ENCODE measurements at places on chromosomes 16 and 17. TPM values are rescaled to one million over a fixed set of nuclear protein-coding genes. Genes with fewer than 3 reads are reported as not detected.

Gene NPIPB2
- total RNA-seq, result 6.6 TPM

Gene DNAH9
- 6.0 TPM for total RNA-seq

Gene SLC6A2
- total RNA-seq, result not detected

DNA sequence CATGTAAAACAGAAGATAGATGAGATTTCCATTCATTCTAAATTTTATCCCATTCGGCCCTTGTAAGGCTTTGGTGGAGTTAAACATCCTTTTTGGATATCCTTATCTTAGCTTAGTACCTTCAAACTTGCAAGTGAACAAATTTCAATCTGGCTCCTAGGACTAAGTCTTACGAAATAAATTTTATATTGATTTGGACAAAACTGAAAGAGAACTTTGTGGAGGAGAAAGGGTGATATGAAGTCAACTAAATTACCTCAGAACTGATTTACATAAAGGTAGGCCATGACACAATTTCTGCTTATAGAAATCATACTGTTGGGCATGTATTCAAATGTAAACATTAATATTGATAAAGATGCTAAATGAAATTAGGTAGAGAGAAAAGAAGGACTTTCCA lies 175.3 kb upstream of the C17orf78 start:
- no peak for DNase-seq

DNA sequence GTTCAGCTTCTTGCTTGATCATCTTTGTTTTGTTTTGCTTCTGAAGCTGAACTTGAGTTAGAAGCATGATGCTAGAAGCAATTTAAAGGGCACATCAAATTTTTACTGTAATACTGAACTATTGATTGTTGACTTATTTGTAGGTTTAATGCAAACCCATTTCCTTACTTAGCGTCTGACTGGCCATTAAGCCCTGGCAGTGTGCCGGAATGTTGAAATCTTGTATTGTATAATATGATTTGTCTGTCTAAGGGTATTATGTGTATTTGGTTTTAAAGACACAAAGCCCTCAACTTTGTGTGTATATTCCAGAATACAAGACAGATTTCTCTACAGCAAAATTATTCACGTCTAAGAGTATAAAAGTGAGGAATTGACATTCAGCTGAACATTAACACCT lies 39.7 kb downstream of the NUP93 start:
- no peak for DNase-seq

GRCh38 chr16:24667244-24667764 lies 62.1 kb upstream of the TNRC6A start:
- DNase-seq, result no peak

GRCh38 chr16:58196898-58197313 lies 1.0 kb downstream of the CSNK2A2 start:
- no peak for DNase-seq

- no peak for DNase-seq
These were observed 141.5 kb downstream of the TOX3 start for GRCh38 chr16:52405441-52405840.

DNA sequence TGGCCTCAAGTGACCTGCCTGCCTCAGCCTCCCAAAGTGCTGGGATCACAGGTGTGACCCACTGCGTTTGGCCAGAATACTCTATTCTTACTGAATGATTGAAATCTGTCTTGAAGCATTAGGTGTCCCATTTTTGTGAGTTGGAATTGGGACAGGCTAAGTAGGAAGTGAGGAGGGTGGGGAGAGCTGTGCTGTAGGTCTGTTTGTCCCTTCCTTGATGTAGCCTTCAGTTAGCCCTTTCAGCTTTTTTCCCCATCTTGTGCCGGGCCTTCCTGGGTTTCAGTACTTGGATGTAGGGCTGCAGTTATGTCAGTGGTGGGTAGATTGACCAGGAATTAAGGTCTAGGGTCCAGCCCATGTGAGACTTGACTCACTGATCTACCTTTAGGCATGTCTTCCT lies 8.7 kb downstream of the PYCARD start:
- DNase-seq, result no peak
